HCT116 (cell line): ENCODE measurements at places on chromosomes 12 and 14. TPM values are rescaled to one million over a fixed set of nuclear protein-coding genes. Genes with fewer than 3 reads are reported as not detected.

Gene PPM1H
- 8.0 TPM for total RNA-seq

Gene SMAGP
- 39.9 TPM for total RNA-seq

Gene TMPRSS12
- total RNA-seq, result not detected

Gene GALNT9
- 2.6 TPM for total RNA-seq

Gene SIRT4
- total RNA-seq, result 2.8 TPM

Gene PIK3C2G
- not detected for total RNA-seq
